SK-N-SH (cell line): ENCODE measurements at places on chromosomes 5 and 9. TPM values are rescaled to one million over a fixed set of nuclear protein-coding genes. Genes with fewer than 3 reads are reported as not detected.

GRCh38 chr5:61010467-61011454, 65.8 kb downstream of the NDUFAF2 start:
- H3K36me3 ChIP-seq = peaks cover 3% of the 10 kb centered on the region
- no peak overlapping the region for H3K4me3 ChIP-seq
- H3K27ac ChIP-seq = no peak overlapping the region

DNA sequence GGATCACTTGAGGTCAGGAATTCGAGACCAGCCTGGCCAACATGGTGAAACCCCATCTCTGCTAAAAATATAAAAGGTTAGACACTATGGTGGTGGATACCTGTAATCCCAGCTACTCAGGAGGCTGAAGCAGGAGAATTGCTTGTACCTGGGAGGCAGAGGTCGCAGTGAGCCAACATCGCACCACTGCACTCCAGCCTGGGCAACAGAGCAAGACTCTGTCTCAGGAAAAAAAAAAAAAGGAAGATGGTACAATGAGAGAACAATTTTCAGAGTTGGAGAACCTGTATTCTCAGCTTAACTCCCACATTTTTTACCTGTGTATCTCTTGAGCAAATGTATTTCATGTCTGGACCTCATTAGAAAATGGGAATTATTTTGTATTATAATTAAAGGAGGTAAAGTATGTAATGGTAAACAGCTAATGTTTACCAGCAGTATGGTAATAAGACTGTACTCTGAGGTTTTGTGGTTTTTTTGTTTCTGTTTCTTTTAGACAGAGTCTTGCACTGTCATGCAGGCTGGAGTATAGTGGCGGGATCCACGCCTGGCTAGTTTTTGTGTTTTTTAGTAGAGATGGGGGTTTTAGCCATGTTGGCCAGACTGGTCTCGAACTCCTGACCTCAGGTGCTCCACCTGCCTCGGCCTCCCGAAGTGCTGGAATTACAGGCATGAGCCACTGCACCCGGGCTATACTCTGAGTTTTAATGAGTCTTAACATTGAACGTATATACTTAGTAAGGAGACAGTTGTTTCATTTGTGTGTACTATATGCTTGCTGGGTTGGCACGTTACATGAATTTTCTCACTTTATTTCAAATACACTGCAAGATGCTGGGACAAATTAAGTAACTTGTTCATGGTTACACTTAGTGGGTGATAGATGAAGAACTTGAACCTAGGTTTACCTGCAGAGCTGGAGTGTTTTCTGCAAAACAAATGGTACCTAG, 16.2 kb downstream of the UHRF2 start:
- no peak overlapping the region for H3K4me3 ChIP-seq
- DNase-seq = no peak
- no peaks in the 10 kb centered on the region for H3K27me3 ChIP-seq
- no peaks in the 10 kb centered on the region for H3K4me1 ChIP-seq
- H3K27ac ChIP-seq = no peak overlapping the region
- peaks cover 31% of the 10 kb centered on the region for H3K36me3 ChIP-seq

- H3K36me3 ChIP-seq = peaks cover 22% of the 10 kb centered on the region; the same call in 1 of the 2 replicates
- no peak overlapping the region for H3K27ac ChIP-seq
- no peak for DNase-seq
- H3K4me1 ChIP-seq = peaks cover 23% of the 10 kb centered on the region; the same call in 1 of the 2 replicates
These were observed 19.8 kb downstream of the JADE2 start for GRCh38 chr5:134545070-134545868.

TMEM215 gene
- not detected in 2 replicates for polyA plus RNA-seq

GRCh38 chr9:19156805-19157204, 29.5 kb upstream of the PLIN2 start:
- no peaks in the 10 kb centered on the region for H3K36me3 ChIP-seq
- no peak overlapping the region for H3K27ac ChIP-seq
- peaks cover 13% of the 10 kb centered on the region for H3K4me1 ChIP-seq
- no peak overlapping the region for H3K4me3 ChIP-seq
- no peaks in the 10 kb centered on the region for H3K27me3 ChIP-seq

DNA sequence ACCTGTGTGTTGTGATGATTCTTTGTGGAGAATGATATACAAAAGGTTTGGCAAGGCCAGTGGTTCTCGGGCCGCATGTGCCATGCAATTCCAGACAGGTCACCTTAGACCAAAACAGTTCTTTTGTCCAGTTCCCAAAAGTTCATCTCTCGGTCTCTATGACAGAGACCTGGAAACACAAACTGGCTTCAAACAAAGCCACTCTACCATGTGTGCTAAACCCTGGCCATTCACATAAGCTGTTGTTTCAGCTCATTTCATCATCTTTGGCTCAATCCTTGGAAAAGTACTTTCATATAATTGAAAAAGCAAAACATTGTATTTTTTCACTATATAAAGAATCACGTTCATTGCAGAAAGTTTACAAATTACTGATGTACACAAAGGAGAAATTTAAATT, 210.5 kb upstream of the SEMA6A start:
- H3K27me3 ChIP-seq = no peaks in the 10 kb centered on the region
- DNase-seq = no peak
- H3K36me3 ChIP-seq = no peaks in the 10 kb centered on the region
- no peaks in the 10 kb centered on the region for H3K4me1 ChIP-seq

EGFLAM gene
- 0.05 and 0.13 TPM in 2 replicates for polyA plus RNA-seq

LECT2 gene
- polyA plus RNA-seq = 0.18 and 0.60 TPM in 2 replicates

SH3RF2 gene
- 0.87 and 0.93 TPM in 2 replicates for polyA plus RNA-seq

BHMT gene
- polyA plus RNA-seq = not detected in 2 replicates
